ENCODE measurements at places on chromosomes 2 and 18. TPM values are rescaled to one million over a fixed set of nuclear protein-coding genes. Genes with fewer than 3 reads are reported as not detected.

DNA sequence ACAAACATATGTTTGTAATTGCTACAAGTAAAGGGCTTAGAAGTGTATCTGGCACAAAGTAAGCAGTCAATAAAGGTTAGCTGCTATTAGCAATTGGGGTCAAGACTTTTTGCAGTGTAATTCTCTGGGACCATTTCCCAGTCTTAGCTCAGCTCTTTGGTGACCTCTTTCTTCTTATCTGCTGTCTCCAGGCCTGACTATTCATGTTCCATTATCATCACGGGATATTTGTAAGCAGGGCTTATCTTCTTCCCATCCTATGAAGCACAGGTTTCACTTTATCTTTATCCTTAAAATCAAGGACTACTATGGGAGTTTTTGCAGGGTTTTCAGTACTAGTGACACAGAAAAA is 131.7 kb downstream of the DOCK10 start:
- DNase-seq: peak; percentile 45

DNA sequence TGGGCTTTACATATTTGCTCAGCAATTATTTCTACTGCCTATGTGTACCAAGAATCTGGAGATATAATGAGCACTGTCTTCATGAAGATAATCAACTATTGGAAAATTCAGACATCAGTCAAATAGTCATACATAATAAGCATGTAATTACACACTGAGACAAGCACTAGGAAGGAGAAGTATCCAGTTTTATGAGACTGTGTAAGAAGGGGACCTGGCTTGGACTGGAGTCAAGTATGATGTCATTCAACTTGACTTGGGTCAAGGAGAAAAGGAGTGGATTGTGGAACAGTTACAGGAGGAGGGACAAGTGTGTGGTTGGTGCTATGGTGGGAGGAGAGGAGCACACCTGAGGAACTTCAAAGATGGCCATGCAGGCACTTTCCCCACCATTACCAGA is 419.8 kb upstream of the TRIB2 start:
- DNase-seq: no peak

The STON1 gene
- total RNA-seq: 10.5 TPM

The ACVR1 gene
- 21.2 TPM for total RNA-seq

DNA sequence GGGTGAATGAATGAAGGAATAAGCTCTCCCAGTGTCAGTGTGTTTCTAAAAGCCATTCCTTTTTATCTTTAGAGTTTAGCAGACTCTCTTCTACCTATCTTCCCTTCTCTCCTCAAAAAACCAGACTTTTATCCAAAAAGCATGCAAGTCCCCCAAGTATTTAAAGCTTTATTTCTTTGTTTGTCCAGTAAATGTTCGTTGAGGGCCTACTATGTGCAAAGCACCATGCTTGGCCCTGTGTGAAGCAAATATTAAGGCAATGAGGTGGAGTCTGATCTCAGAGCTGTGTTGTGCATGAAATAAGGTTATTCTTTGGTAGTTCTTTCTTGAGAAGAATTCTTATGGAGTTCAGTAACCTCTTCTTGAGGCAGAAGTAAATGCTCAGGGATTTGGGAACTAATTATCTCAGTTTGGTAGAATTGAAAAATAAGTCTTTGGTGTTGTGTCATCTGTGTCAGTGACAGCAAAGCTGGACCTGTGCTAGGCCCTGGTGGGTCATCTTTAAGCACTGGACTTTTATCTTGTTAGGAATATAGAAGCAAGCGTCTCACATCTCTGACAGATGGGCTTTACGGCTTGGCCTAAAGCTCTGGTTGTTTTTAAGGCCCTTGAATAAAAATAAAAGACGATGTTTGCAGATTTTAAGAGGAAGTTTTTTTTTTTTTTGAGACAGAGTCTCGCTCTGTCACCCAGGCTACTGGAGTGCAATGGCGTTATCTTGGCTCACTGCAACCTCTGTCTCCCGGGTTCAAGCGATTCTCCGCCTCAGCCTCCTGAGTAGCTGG is 28.1 kb upstream of the CASP10 start:
- DNase-seq: no peak

The RNF103 gene
- total RNA-seq: 18.7 TPM

- no peak for DNase-seq
Measured at GRCh38 chr2:181780657-181781056, 100.3 kb upstream of the NEUROD1 start.

- no peak for DNase-seq
Measured at GRCh38 chr18:63890950-63891304, 3.4 kb downstream of the SERPINB2 start.

- no peak for DNase-seq
Measured at GRCh38 chr2:18518116-18519111, 42.0 kb downstream of the RDH14 start.
